Activated CD8-positive, alpha-beta memory T cell treated with anti-CD3 and anti-CD28 coated beads for 1 hour (primary cell): ENCODE measurements at places on chromosomes 11 and 22.

- DNase-seq, result no peak
These were observed 2.7 kb upstream of the CBX6 start for GRCh38 chr22:38874529-38875222.

DNA sequence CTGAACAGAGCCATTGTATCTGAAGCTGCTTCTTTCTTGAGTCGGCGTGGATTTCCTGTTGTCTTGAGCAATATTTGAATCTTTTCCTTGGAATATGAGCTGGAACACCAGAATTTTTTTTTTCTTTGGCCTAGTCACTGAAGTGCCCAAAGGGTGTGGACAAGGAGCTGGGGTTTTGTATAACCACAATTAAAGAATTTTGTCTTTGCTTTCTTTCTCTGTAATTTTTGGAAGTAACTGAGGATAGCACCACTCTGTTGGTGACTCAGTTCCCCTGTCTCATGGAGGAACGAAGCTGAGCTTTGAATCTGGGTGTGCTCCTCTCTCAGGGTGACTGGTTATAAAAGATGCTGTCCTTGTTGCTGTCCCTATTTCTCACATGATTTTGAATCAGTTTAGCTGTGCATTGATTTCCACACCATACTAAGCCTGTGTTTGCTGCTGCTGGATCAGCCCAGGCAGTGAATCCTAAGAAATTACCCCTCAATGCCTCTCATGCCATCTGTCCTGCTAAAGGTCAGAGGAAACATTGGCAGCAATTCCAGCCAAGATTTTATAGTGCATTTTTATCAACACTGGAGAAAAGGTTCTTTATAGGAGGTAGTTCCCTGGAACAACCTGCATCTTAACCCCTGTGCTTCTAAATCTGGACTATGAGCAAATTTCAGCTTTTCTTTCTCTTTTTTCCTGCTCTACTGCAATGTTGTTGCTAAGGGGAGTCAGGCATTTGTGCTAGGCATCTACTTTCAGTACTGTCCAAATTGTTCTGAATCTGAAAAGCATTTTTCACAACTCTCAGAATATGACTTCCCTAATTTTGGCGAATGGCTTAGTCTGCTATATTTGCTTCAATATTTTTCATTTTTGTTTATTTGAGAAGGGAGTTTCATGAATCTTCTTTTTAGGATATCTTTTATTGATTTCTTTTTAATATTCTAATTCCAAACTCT is 540.8 kb downstream of the SOX6 start:
- DNase-seq, result no peak

DNA sequence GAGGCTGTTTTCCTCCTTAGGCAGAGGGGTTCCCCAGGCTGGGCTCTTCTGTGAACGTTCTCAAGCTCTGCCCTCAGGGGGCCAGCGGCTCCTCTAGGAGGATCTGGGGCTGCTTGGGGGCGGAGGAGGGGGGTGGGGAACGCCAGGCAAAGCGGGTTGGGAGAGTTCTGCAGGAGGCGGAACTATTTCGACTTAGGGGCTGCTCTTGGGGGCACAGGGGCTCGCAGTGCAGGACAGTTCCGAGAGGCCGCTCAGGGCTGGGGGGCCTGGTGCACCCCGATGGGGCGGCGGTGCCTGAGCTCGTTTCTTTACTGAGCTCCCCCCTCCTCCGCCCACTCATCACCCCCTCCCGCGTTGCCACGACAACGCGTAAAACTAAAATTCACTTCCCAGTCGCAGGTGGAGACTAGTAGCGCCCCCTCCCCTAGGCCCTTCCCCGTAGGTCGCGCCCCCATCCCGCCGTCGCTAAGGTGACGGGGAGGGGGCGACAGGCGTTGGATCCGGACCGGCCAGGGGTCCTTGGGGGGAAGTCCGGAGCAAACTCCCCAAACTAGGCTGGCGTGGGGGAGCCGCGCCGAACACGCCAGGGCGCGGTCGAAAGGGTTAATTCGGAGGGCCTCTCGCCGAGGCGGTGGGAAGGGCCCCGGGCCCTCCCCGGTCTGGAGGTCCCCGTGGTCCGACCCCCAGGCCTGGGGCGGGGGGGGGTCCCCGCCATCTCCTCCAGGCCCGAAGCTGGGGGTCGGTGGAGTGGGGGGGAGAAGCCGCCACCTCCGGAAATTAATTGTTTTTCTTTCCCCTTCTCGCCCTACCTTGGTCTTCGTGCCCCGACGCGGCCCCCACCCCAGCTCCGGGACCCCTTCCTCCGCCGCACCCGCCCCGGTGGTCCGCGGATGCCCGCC is 857 bp downstream of the SHANK3 start:
- DNase-seq, result no peak

GRCh38 chr11:74777877-74778276 is 29.2 kb downstream of the RNF169 start:
- DNase-seq, result no peak

- DNase-seq, result no peak
These were observed 1.8 kb upstream of the DUSP8 start for GRCh38 chr11:1573903-1574237.

GRCh38 chr11:81359476-81359875 is 1374.2 kb downstream of the FAM181B start:
- no peak for DNase-seq

DNA sequence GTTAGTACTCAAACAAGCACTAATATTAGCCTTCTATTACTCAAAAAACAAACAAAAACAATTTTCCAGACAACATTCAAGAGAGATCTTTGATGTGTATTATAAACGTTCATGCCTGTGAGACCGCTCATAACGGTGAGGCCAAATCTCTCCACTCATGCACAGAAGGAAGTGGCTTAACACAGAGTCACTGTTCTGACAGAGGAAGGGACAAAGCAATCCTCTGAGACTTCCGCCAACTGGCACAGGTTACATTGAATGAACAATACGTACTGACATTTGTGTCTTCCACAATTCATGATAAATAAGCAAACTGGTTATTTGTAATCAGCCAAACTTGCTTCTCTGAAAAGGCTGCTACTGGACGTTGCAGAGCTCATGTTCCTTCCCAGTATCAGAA is 30.5 kb downstream of the CHKA start:
- DNase-seq, result no peak

GRCh38 chr22:43356881-43357280 is 13.7 kb upstream of the SCUBE1 start:
- no peak for DNase-seq

- no peak for DNase-seq
These were observed 63.2 kb downstream of the SHISAL1 start for GRCh38 chr22:44249376-44250147.

DNA sequence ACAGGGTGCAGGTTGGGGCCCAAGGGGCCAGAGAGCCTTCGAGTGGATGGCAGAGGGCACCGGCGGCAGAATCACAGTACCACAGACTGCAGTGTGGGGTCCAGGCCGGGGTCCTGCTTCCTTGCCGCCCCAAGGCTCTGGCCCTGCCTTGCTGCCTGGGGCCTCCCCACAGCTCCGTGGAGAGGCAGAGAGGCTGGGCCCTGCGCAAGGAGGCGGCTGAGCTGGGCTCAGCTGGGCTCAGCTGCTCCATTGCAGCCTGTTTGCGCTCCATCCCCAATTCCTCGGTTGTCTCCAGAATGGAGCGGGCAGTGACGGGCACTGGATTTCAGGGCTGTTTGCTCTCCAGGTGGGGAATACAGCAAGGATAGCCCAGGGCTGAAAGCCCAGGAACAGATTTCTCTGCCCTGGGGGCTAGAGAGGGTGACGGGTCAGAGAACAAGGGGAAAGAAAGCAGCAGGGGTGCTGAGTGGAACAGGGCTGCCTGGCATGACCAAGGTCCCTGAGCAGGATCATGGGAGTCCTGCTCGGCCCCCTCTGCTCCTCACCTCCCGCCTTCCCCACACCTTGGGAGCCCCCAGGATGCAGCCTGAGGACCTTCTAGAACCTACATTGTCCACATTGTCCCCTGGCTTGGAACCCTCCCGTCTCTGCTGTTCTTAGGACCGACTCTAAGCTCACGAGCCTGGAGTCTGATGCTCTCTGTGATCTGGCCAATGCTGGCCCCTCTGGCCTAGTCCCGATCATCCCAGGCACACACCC is 18.9 kb downstream of the MRGPRG start:
- DNase-seq, result no peak

DNA sequence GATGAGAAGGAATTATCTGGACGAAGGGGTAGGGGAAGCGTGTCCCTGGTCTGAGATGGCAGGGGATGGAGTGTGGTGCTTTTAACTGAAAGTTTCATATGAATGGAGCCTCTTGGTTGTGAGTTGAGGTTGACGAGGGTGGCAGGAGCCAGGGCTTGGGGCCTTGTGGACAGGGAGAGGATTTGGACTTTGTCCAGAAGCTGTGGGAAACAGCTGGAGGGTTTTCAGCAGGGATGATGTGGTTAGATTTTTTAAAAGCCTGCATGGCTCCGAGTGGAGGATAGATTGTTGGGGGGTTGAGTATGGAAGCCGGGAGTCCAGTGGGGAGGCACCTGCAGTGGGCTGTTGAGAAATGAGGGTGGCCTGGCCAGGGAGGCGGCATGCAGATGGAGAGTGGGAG is 24.8 kb downstream of the MYO7A start:
- DNase-seq, result no peak
